Dorsolateral prefrontal cortex (tissue), 122 donors: ENCODE measurements at places on chromosomes 6 and 20. TPM values are rescaled to one million over a fixed set of nuclear protein-coding genes. Genes with fewer than 3 reads are reported as not detected.

FAM217A gene
- not detected for total RNA-seq

ZNF334 gene
- total RNA-seq: 13.9 TPM

USP49 gene
- total RNA-seq: 13.1 TPM

FUT9 gene
- total RNA-seq: 66.3 TPM

AKAP7 gene
- 32.6 TPM for total RNA-seq

TTBK1 gene
- total RNA-seq: 62.9 TPM

CSTF1 gene
- total RNA-seq: 21.3 TPM

ADGRB3 gene
- total RNA-seq: 106 TPM

CFB gene
- 24.2 TPM for total RNA-seq

PGM3 gene
- 35.4 TPM for total RNA-seq

ZMYND8 gene
- total RNA-seq: 108 TPM

E2F1 gene
- total RNA-seq: 9.1 TPM

CYP39A1 gene
- 1.1 TPM for total RNA-seq

PI3 gene
- not detected for total RNA-seq

MEP1A gene
- not detected for total RNA-seq

TRIM31 gene
- total RNA-seq: not detected
